NCI-H774 (cell line): ENCODE measurements at places on chromosomes 4 and X.

DNA sequence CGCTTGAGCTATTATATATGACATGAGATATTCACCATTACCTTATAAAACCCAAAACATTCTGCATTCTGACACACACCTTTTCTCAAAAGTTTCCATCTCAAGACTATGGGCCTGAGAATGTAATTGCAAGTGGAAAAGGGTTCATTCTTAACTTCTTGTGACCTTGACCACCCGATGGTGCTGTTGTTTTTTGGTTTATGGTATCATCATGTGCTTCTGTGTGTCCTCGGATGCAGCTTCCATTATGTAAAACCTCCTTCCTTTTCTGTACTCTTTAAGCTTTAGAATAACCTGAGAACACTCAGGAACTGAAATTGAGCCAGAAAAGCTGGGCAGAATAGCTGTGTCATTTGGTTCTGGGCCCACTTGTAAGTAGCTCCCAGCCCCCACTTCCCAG, 16.2 kb upstream of the PUDP start:
- DNase-seq, result no peak

DNA sequence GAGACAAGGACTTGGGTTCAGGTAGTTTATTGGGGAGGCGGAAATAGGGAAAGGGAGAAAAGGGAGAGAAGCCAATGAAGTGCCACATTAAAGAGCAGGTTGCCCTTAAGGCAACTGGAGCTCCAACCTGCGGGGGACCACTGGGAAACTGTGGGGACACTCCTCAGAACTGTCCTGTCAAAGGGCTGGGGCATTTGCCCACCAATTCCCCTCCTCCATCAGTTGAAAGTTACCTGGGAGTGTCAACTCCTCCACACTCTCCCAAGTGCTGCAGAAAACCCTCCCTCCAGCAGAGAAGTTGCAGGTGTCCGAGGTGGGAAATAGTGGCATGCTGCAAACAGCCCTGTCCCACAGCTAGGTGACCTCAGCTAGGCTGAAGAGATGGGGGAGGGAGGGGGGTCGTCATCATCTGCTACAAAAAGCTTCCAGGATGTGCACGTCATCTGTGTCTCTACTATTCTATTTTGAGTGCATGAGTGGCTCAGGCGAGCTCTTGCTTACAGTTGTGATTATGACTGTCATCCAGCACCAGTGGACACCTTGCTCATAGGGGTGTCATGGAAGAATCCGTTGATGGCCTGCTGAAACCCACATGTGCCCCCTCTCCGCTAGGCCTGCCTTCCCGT, 41.5 kb upstream of the XPNPEP2 start:
- DNase-seq, result no peak

- DNase-seq, result no peak
These were observed 10.9 kb upstream of the TBC1D14 start for GRCh38 chr4:6898763-6899162.

- DNase-seq, result no peak
These were observed 9.8 kb downstream of the EREG start for GRCh38 chr4:74374561-74375327.

DNA sequence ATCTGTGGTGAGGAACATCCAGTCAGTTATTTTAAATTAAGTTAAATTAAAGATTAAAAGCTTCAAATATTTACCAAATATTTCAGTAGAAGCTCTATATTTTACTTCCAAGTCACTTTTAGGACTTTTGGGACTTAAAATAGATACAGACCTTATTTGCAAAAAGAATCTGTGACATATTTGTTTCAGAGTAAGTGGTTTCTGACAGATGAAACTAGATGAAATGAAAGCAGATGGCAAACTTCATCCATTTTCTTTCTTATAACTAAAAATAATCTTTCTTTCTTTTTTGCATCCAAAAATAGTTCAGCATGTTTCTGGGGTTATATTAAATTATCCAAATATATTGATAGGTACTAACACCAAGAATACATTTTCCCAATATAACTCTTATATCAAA, 6.6 kb upstream of the UTP3 start:
- no peak for DNase-seq

DNA sequence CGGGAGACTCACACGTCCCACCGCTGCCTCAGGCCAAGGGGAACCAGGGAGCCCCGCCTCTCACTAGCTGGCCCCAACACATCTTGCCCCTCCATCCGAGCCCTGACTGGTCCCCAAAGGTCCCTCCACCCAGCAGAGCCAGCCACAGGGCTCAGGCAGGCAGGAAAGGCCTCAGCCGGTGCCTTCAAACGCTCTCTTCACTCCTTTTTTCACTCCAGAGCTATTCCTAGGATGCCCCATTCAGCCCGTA, 1.5 kb upstream of the ARHGAP4 start:
- no peak for DNase-seq

DNA sequence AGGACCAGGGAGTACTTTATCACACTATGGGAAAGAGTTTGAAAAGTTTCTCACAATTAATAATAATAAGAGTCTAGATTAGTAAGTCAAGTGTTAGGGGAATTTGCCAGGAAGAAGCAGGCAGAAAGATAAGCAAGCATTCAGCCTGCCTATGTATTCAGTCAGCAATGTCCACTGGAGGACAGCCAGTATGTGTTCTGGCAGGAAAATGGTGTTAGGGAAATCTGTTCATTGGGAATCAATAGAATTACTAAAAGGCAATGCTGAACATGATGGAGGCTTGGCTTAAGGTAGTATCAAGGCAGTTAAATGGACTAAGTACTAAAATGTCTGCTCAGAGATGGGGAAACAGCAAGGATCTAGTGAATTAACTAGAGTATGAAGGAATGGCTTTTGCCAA, 221.2 kb downstream of the PPP4R3C start:
- DNase-seq, result no peak

GRCh38 chr4:53100501-53101190, 238.5 kb downstream of the RASL11B start:
- DNase-seq, result no peak

DNA sequence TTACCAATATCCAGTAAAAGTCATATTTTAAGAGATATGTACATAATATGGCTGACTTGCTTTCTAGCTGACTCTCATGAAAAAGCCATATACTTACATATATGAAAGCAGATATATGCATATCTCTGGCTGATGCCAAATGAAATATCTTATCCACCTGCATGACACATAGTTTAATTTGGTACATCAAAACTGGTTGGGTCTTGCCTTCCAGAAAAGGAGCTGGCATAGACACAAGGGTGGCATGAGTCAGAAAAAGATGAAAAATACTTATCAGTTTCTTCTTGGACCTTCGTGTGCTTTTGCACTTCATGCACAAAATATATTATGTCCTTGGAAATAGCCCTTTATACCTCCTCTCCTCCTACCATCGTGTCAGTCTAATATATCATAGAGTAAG, 32.1 kb downstream of the TIGD4 start:
- DNase-seq, result no peak

DNA sequence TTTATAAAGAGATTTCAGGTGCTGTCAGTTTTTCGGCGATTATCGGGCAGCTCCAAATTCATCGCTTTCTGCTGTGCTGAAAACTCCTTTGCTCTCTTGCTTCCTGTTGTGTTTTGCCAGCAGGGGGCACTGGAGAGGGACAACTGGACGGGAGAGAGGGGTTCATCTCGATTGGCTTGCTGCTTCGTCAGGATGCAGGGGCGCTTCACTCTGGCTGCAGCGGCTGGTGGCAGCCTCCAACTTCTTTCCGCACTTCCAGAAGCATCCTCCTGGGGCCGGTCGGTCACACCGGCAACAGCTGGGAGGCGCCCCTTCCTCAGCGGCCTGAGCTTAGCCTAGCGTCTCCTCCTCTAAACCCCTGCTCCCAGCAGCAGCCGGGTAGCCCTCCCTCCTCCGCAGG, 29.5 kb downstream of the MSL3 start:
- DNase-seq, result no peak

DNA sequence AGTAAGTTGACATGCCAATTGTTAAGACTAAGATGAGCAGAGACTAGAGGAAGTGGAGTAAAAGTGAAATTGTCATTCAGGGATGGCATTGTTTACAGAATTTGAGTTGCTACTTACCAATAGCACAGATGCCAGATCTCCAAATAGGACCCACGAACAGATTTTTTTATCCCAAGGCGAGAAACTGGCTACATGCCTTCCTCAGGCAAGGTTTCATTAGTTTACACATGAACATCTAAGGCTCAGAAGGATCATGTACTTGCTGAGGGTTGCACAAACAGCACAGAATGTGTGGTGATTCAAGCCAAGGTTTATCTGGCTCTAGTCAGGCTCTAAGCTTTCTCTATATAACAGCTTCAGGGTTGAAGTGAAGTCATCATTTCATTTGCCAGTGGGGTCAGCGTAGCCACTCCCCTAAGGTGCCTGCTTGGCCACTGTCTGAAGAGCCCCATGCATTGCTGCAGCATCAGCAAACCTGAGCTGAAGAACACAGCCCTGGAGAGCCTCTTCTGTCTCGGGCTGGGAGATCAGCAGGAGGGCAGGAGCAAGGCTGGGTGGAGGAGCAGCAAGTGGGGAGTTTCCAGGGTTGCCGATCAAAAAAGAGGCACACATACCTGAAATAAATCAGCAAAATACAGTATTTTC, 193.0 kb upstream of the LCORL start:
- no peak for DNase-seq

DNA sequence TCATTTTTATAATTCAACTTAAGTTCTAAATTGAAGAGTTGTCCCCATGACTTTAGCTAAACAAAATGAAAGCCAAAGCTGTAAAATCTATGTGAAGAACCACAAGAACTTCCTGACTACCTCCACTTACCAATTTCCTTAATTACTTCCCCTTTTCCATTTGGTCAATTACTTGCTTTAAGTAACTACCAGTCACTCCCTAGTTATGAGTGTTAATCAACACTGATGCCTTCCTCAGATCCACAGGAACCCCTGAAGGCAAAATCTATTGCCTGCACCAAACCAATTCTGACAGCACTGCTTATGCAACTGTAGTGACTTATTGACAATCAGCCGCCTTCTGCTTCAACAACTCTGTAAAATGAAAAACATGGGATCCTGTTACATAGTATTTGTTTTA, 10.5 kb downstream of the RBMX start:
- no peak for DNase-seq

- no peak for DNase-seq
These were observed 44.9 kb downstream of the TIGD4 start for GRCh38 chr4:152734699-152735050.

- no peak for DNase-seq
These were observed 184.7 kb upstream of the FRMPD4 start for GRCh38 chrX:11953615-11954014.

- no peak for DNase-seq
These were observed 102.8 kb upstream of the PDLIM3 start for GRCh38 chr4:185638093-185638492.

DNA sequence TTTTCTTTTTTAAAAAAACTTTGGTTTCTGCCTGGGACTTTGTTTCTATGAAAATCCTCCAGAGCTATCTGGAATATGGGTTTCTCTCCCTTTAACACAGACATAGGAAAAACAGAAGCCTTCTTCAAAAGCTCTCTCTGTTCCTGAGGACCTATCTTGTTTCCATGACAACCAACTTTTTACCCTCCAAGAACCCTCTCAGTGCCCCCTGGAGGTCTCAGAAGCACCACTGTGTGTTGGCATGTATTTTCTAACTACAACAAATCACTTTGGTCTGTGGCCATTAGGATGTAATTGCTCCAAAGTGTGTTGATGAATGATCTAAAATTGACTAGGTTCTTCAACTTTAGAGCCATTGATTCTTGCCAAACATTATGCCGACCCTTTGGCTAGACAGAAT, 1331.6 kb downstream of the ADGRL3 start:
- DNase-seq, result no peak

DNA sequence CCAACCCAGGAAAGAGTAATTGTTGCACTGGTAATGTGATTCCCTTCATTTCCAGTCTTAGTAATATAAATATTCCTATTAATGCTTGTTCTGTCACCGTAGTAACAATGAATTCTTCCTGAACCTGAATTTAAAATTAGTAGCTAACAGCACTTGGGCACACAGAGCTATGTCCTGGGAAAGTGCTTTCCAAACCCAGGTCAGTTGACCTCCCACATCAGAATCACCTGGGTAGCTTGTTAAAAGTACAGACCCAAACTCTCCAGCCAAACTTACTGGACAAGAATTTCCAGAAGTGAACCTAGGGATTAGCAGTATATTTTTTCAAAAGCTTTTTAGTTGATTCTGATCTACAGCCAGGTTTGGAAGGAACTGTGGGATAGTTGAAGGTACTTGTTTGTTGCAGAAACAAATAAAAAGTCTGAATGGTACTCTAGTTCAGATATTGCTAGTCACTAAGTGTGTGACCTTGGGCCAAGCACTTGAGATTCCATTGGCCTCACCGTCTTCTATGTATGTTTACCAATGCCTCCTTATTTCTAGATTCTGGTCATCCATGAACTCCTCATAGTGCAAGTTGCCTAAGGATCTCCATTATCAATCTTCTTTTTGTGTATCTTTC, 192.9 kb upstream of the CNKSR2 start:
- DNase-seq, result no peak
